NCI-H1436 treated with DMSO at 0.1 percent for 48 hours (cell line): ENCODE measurements at places on chromosomes 12 and 14.

- no peak for DNase-seq
These were observed 103.0 kb downstream of the C12orf42 start for GRCh38 chr12:103392722-103393121.

DNA sequence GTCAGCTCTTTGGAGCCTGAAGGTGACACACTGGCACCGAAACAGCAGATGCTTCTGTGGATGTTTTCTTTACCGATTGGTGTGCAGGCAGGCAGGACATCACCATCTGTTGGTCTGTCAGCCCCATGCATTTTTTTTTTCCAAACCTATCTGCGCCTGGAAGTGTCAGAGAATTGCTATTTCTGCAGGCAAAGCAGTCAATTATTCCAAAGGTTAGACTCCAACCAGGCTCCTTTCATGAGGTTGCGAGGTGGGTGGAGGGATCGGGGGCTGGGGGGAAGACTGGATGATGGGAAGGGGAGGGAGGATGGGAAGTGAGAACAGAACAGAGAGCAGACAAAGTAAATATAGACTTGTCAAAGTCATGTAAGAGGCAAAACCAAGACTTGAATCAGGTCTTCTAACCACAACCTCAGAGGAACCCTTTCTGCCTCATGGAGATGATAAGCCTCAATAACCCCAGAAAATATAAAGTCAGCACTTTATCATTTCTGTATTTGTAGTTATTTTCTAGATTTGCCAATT, 117.7 kb downstream of the OTOGL start:
- DNase-seq: no peak

- no peak for DNase-seq
These were observed 27.9 kb downstream of the TMEM30B start for GRCh38 chr14:61253064-61253738.

DNA sequence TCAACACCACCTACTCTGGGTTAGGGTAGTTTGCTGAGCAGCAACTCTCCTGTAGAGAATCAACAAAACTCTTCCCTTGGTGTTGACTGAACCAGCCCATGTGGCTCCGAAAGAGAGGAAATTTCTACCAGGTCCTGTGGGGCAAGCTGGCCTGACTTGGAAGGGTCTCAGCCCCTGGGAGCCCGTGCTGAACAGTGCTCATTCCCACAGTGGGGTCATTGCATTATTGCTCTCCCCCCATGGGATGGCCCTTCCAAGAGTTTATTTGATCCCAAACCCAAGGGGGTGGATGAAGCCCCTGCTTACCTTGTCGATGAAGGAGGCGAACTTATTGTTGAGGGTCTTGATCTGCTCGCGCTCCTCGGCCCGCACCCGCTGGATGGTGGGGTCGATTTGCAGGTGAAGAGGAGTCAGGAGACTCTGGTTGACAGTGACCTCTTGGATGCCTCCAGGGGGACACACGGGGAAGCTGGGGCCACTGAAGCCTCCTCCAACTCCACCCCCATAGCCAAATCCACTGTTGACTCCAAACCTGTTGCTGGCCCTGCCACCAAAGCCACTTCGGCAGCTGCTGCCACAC, 580 bp downstream of the KRT75 start:
- no peak for DNase-seq

DNA sequence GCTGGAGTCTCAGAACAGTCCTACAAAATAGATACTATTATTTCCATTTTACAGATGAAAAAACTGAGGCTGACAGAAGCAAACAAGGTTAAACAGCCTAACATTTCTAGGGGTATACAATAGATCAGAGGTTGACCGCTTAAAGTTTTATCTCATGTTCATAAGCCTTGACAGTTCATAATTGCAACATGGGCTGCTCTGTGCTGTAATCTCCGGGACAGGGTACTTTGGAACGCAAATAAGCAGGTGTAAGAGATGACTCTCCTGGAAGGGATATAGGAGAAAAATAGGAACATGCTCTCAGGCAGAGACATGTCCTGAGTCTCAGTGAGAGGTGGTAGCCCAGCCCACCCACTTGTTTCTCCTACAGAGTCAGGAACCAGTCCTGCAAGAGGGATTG, 72.8 kb upstream of the RBM19 start:
- no peak for DNase-seq

DNA sequence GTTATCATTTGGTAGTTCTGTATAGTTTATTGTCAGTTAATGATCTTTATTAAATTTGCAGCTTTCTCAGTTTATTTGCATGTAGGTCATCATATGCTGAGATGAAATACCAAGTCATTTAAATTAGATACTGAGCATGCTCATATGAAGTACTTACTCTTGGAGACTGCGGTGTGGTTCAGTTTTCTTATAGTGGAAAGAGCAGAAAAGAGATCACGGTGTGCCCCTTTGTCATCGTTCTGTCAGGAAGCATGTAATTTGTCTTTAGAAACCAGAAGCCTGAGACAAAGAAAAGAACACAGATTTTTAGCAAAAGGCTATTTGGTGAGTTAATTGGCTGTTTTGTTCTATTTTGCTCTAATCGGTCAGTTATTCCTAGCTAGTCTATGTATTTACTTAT, 75.6 kb downstream of the PLEKHA5 start:
- no peak for DNase-seq

- DNase-seq: no peak
These were observed 60.4 kb upstream of the IFNG-AS1 start for GRCh38 chr12:67928621-67929383.

GRCh38 chr12:4567073-4567881, 5.3 kb downstream of the DYRK4 start:
- no peak for DNase-seq

GRCh38 chr12:47280543-47281300, 201.0 kb upstream of the AMIGO2 start:
- DNase-seq: no peak

GRCh38 chr12:92244036-92244435, 98.4 kb upstream of the BTG1 start:
- DNase-seq: no peak

- DNase-seq: no peak
These were observed 77.3 kb downstream of the NOS1 start for GRCh38 chr12:117284140-117284539.

DNA sequence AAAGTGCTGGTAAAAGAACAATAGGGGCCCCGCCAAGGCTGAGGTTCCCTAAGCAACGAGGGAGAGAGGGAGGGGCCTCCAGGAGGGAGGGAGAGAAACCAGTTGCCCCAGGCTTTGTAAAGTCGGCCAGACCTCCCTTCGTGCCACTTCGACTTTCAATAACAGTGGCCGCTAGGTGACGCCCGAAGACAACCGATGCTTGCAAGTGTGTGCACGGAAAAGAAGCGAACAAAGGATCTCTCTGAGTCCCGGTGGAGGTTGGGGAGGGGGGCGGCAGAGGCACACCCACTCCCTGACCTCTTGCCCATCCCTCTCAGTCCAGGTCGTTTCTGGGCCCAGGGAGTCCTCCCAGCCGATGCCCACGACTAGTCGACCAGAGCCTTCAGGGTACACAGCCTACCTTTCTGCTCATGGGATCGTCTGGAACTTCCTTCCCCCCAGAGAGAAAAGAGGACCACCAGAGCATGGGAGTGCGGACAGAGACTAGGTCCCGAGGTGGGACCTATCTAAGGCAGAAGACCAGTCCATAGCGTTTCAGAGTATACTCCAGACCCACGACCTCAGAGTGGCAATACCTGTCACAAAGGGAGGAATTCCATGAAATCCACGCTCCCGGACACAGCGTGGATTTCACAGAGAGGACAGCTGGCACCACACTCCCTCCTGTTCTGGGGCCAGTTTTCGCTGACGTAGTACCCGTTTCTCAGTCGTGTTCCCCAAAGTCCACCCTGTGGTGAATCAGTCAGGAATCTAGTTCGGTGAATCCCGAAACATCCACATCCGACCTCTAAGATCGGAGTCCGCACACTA, 262.7 kb upstream of the ALG10B start:
- no peak for DNase-seq

DNA sequence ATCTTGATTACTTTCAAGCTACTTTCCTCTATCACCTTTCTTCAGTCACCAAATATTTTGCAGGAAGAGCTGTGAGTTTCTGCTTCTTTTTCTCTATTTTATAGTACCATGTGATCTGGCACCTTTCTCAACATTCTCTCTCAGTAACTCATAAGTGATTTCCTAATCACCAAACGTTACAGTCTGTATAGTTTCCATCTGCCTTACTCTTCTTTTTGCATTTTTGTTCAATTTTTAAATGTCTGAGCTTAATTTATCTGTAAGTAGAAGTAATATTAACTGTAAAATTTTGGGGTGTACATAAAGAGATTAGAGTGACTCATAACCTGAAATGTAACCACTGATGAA, 422.1 kb upstream of the SYT1 start:
- DNase-seq: no peak

GRCh38 chr14:105332350-105332874, 17.9 kb downstream of the PACS2 start:
- no peak for DNase-seq
